ENCODE measurements at places on chromosomes 1 and 21.

DNA sequence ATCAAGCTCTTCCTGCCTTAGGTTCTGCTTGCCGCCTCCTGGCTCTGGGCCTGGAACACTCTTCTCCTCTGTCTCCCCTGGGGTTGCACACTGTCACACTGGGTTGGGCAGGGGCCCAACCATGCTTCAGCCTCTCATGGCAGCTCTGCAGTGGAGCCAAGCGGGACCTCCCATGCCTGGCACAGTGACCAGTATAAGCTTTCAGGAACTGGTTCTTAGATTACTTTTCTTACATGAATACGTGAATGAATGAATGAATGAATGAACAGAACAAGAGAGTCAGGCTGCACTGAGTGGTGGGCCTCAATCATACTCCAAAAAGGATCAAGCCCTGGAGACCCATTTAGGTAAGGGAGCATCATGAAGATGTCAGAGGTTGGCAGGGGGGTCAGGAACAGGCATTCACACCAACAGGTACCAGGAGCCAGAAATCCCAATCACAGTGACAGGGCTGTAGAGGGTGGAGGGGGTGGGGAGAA is 30.8 kb upstream of the TMEM125 start:
- no peak for DNase-seq

DNA sequence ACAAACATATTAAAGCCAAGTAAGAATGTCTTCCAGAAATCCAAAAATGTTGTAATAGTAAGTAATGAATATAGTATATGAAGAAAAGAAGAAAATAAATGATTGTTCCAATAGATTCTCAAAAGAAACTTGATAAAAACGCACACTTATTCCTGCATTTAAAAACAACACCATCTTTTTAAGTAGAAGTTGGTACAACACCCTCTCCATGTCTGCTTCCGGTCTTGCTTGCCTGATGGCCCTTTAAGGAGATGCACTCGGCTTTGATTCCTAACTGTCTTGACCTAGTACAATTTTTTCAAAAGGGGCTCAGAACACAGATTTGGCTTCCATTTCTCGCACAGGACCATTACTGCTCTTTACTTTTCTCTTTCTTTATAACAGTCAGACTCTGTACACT is 9.0 kb downstream of the CLCA1 start:
- no peak for DNase-seq

- DNase-seq: no peak
Measured at GRCh38 chr1:149967646-149968045, 31.0 kb upstream of the MTMR11 start.

GRCh38 chr1:78743626-78744025 is 94.0 kb downstream of the IFI44 start:
- DNase-seq: no peak

DNA sequence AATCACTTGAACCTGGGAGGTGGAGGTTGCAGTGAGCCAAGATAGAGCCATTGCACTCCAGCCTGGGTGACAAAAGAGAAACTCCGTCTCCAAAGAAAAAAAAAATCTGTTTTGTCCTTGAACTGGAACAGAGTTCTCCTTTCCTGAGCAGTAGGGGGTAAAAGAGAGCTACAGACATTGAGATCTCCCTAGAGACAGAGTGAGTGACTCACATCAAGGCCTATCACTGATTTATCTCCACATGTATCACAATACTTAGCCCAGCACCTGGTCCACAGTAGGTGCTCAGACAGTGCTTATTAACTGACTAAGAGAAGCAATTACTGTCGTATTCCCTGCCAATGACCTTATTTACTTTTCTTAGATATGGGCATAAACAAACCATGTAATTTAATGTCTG is 354.1 kb upstream of the C1orf87 start:
- no peak for DNase-seq

- DNase-seq: no peak
Measured at GRCh38 chr1:25651036-25651640, 34.5 kb downstream of the MAN1C1 start.

GRCh38 chr1:20439282-20439681 is 46.7 kb downstream of the CAMK2N1 start:
- DNase-seq: no peak

DNA sequence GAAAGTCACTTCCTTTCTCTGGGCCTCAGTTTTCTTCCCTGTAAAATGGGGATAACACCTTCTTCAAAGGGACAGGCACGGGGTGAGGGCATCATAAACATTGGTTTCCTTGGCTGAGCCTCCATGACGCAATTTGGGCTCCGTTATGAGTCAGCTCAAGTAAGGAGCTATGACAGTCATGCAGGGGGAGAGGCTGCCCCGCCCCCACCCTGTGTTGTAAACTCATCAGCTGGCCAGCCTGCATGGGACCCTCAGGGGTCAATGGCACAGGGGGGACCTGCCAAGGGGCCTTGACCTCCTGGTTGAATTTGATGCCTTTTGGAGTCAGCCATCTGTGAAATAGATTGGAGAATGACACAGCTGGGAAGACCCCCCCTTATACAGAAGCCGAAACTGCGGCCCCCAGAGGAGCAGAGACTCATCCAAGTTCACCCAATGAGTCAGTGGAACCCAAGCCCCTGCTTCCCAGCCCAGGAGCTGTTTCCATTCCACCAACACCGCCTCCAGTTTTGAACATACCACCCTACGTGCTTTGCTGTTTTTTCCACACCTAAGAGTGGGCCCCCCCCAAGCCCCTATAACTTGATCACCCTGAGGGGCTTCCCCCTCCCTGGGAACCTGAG is 36.8 kb upstream of the RUNX3 start:
- no peak for DNase-seq

GRCh38 chr1:99384021-99384420 is 119.7 kb downstream of the PLPPR4 start:
- no peak for DNase-seq

GRCh38 chr1:195591917-195592672 is 1016.1 kb downstream of the KCNT2 start:
- DNase-seq: no peak

DNA sequence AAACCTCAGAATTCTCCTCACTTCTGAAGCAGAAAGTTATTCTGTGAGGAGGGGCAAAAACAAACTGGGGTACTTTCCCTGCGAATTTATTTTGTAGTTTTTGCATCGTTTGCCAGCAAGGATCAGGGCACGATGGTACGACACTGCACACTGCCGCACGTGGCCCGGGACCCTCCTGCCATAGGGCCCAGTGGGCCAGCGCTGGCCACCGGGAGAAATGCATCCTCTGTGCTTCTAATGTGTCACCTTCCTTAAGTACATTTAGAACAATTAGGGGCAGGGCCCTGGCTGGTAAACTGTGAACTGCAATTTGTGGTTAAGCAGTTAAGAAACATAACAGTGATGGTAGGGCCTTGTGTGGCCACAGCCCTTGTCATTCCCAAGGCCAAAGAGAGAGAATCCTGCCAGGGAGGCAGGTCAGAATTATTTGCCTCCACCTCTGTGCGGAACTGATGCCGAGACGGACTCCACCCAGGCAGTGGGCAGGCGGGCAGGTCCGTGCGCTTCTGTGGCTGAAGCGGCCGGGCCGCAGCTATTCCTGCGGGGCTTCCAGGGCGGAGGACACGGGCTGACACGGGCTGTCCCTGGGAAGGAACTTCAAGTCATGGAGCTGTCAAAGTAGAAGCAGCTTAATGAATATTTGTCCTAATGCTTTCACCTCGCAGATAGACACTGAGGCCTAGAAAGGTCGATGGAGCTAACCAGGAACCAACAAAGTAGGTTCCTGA is 12.5 kb downstream of the GPR137B start:
- no peak for DNase-seq

DNA sequence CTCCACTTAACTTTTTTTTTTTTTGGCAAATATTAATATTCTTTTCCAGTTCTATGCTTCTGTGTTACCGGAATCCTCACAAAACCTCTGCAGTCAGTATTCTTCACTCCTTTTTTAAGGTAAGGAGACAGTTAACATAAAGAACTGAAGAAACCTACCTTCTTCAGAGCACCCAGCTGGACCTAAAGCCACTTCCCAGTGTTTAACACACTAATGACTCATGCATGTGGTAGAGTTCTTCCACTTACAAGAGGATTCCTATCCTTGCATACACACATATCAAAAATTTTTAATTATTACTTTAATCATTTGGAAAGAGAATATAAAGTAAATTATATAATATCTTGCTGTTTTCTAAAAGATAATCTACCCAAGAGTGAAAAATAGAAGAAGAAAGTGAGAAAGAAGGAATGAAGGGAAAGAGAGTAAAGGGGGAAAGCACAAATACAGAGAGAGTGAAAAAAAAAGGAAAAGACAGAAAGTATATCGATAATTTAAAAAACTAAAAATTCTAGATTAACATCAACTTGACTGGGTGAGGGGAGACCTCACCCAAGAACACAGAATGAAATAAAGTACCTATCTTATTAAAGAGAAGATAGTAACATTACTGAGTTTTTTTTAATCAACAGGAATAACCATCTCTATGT is 54.9 kb downstream of the ENAH start:
- no peak for DNase-seq

- DNase-seq: no peak
Measured at GRCh38 chr1:36097693-36098585, 9.2 kb downstream of the ADPRS start.

- no peak for DNase-seq
Measured at GRCh38 chr1:28374297-28374696, 4.8 kb downstream of the PHACTR4 start.

- no peak for DNase-seq
Measured at GRCh38 chr1:155002464-155003226, at the start of gene ZBTB7B. ZBTB7B (plus strand) TSS chr1:155002802; CDS start chr1:155014661, 11,859 bp downstream.

GRCh38 chr1:37476460-37477197 is 2.2 kb downstream of the ZC3H12A start:
- no peak for DNase-seq

DNA sequence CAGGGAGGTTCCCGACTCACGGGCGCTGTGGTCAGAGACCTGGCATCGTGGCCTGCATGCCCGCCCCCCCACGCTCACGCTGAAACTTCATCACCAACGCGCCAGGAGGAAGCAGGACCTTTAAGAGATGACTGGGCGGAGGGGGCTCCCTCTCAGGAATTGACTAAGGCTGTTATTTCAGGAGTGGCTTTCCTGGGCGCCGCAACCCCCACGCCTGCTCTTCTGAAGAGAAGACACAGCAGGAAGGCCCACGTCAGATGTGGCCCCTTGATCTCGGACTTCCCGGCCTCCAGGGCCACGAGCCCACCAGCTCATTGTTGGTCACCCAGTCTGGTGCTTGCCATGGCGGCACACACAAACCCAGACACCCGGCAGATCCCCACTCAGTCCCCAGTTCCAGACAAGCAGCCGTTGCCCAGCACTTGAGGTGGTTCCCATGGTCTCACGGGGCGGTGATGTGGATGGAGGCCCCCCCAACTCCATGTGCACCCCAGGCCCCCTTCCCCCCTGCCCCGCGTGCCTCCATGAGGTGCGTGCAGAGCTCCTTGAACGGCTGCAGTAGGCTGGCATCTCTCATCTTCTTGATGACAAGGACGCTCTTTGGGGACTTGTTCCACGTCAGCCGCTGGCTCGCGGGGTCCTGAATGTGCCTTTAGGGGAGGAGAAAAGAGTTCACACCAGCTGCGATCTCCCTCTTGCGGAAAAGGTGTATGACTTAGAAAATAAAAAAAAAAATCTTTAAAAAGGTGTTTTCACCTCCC is 21.4 kb downstream of the NADK start:
- no peak for DNase-seq

DNA sequence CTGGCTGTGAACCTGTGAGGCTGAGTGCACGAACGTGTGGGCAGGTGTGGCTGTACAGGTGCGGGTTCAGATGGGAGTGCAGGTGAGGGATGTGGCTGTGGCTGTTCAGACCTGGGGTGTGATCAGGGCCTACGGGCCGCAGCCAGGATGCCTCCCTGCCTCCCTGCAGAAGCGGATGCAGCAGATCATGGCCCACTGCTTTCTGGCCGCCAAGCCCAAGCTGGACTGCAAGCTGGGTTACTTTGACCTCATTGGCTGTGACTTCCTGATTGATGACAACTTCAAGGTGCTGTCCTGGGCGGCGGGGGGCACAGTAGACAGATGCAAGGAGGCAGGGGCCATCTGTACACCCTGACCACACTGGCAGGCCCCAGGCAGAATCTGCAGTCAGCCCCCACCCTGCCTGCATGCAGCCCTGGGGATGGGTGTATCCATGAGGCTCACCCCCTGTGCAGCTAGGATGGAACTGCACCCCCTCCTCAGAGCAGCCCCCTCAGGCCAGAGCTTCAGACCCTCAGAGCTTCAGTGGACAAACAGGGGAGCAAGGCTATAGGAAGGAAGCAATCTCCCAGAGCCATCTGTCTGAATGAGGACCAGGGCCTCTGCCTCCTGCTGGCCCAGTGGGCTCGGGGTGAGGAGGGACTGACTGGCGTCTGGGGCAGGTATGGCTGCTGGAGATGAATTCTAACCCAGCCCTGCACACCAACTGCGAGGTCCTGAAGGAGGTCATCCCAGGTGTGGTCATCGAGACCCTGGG is 9.8 kb downstream of the TNFRSF18 start:
- DNase-seq: no peak

- no peak for DNase-seq
Measured at GRCh38 chr1:53188099-53188498, 8.5 kb upstream of the CPT2 start.

DNA sequence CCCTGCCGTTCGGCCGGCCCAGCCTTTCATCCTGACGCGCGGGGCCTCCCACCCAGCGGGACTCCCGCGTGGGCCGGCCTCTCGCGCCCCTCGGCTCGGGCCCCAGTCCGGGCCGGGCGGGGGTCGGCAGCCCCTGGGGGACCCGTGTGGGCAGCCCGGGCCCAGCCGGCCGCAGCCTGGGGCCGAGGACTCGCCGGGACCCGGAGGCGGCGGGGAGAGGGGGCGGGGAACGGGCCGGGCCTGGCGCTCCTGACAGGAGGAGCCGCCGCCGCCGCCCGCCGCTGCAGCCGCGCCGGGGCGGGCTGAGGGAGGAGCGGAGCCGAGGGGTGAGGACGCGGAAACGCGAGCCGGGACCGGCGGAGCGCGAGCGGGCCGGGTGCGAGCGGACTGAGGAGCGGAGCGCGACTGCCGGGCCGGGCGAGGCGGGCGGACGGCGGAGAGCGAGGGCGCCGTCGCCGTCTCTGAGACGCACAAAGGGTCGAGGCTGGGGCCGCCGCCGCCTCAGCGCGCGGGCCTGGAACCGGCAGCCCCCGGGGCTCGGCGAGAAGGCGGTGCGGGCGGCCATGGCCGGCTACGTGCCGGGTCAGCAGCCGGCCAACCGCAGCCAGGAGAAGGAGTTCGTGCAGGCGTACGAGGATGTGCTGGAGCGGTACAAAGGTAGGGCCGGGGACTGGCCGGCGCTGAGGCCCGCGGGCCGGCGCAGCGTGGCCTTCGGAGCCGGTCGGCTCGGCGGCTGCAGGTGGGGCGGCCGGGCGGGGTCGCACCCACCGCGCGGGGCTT is 79.1 kb downstream of the NDUFS5 start:
- no peak for DNase-seq

DNA sequence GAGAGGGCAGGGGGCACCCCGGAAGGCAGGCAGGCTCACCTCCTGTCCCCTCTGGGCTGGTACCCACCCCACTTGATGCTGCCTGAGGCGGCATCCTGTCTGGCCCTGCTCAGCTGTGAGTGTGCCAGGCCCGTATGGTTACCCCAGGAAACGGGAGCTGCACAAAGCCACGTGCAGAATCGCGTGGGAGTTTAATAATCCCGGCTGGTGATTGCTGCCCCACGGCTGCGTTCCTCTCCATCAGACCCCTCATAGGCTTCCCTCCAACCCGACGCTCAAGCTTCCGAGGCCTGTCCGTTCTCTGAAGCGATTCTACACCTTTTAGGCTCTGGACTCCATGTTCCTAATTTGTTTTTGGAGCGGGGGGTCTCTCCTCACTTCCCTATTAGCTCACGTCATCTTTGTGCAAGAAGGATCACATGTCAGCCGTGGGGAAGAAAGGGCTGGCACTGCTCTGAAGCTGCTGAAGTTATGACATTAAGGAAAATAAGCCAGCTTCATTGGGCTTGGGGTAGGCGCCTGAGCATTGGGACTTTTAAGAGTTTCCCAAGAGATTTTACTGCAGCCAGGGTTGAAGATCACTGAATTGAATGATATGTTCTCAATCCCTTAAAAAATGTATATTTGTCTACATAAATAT is 1.1 kb upstream of the B3GALT5 start:
- no peak for DNase-seq
